H7 (cell line): ENCODE measurements at places on chromosomes 6 and 20. TPM values are rescaled to one million over a fixed set of nuclear protein-coding genes. Genes with fewer than 3 reads are reported as not detected.
A peak's percentile ranks its signal among the peaks of the same experiment; 100 is the strongest.

DNA sequence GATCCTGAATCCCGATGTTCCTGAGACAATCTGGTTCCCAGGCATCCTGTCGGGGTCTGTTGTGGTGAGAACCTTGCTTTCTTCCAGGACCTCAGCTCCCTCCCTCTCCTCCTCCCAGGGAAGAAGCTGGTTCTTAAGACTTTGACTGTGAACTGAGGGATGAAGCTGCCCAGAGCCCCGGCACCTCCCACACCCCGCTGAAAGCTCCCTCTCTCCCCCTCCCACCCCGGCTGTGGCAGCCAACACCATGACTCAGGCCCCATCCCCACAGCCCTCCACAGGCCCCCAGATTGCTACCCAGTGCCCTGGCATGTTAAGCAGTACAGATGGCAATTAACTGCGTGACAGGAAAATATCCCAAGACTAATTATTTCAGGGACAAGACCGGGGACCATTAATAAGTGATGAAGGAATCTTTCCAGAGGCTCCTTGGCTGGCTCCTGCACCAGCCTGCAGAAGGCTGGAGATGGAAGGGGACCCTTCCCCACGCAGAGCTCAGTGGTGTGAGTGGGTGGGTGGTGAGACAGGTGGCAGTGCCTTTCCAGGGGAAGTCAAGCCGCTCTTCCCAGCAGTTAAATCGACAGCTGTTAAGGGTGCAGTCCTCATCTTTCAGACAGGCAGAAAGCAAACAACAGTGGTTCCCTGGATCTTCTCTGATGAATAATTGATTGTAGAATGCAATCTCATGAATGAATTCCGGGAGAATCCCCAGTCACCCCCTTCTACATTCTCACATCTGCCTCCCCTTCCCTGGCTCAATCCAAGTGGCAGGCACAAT is 237.9 kb downstream of the LRFN2 start:
- peak; percentile 39 for DNase-seq

- DNase-seq = peak; percentile 74
Measured at GRCh38 chr20:20410678-20411077, 42.8 kb downstream of the INSM1 start.

DNA sequence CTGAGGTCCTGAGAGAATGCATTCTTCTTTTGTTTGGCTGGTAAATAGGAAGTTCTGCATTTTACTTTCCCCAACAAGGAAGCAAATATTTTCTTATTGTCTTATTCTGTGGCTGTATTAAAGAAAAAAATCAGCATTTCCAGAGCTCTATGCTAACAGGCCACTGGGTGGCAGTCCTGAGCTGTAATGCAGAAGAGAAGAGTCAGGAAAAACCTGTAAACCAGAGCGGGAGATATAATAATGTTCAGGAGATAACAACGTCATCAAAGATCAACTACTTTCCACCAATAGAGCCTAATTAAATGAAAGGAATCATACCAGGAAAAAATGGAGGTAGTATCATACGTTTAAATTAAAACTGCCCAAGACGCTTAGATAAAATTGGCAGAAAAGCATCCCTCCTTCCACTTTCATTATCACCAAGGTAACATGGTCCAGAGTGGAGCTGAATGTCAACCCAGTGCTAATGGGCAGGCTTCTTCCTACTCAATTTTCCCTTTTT is 55.6 kb upstream of the CARMIL1 start:
- peak; percentile 39 for DNase-seq

GRCh38 chr6:21186479-21187055 is 407.0 kb upstream of the SOX4 start:
- no peak for DNase-seq

- DNase-seq = peak; percentile 73
Measured at GRCh38 chr6:7108964-7109836, 1.4 kb downstream of the RREB1 start.

DNA sequence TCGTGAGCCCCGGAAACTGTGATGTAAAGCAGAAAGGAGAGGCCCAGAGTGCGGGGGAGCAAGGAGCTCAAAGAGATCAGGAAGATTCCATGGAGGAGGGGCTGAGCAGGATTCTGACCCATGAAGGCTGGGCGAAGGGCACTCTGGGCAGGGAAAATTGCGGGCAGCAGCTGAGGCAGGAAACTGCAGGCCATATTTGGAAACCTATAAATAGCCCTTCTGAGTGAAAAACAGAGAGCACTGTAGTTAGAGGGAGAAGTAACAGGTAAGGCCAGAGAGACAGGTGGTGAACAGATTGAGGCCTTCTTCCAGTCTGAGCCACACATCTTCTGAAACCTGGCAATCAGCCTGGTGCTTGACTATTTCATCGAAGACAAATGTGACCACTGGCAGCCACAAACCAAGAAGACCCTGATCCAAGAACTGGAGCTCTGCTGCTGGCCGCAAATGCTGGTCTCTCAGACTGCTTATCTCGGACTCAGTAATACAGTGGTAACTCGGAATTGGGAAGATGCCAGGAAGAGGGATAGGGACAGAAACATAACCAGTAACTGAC is 14.1 kb upstream of the BEND3 start:
- no peak for DNase-seq

- DNase-seq = no peak
Measured at GRCh38 chr20:54550776-54551396, 75.5 kb downstream of the DOK5 start.

DNA sequence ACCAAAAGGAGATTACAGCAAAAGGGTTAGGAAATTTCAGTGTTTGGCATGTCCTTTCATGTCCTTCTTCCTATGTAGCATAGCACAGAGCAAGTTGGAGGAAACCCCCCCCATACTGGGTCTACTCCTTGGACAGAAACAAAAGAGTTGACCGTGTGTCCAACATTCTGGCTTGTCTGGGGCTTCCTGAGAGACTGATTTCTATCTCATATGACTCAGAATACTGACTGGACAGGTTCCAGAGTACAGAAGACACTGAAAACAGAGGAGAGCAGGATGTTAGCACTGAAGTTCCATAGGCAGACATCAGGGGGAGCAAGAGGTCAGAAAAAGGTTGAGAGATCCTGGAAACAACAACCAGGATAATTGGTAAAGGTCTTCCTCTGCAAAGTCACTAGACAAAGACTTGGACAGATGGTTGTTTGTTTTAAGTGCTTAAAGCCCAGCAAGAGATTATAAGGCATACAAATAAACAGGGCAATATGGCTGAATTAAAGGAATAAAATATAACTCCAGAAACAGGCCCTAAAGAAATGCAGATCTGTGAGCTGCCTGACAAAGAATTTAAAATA is 48.4 kb downstream of the USP49 start:
- DNase-seq = peak; percentile 66

Gene GJA10
- total RNA-seq = 0.28 TPM in 1 of 2 replicates, not detected in the other

Gene BPI
- total RNA-seq = not detected in 2 replicates

Gene JPH2
- total RNA-seq = 0.67 and 0.69 TPM in 2 replicates
